Effector memory CD4-positive, alpha-beta T cell (primary cell): ENCODE measurements at places on chromosomes 11 and 22.

DNA sequence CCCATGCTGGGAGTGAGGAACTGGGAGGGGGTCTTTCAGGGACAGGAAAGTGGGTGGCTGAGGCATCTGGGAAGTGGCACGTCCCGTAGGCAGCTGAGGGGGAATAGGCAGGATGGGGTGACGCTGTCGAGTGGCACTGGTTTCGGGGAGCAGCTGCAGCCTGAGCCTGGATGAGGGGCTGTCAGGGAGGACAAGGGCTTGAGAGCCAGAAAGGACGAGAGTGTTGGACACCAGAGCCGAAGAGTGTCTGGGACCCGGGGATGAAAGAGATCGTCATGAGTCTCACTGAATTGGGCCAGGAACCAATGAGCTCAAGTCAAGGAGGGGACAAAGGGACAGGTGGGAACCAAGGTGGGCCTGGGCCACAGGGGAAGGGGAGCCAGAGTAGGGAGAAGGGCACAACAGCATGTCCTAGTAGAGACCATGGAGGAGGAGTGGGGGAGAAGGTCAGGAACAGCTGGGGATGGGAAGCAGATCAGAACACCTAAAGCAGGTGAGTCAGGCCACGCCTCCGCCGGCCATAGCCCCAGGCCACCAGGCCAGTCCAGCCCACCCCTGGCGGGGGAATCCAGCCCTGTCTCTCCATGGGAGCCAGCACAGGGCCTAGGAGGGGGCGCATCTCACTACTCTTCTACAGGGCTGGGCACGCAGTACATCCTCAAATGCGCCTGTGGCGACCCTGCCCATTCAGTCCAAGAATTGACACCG is 4.2 kb downstream of the RAB3IL1 start:
- no peak for DNase-seq

GRCh38 chr22:25749420-25750169 is 7.6 kb downstream of the MYO18B start:
- DNase-seq, result no peak

DNA sequence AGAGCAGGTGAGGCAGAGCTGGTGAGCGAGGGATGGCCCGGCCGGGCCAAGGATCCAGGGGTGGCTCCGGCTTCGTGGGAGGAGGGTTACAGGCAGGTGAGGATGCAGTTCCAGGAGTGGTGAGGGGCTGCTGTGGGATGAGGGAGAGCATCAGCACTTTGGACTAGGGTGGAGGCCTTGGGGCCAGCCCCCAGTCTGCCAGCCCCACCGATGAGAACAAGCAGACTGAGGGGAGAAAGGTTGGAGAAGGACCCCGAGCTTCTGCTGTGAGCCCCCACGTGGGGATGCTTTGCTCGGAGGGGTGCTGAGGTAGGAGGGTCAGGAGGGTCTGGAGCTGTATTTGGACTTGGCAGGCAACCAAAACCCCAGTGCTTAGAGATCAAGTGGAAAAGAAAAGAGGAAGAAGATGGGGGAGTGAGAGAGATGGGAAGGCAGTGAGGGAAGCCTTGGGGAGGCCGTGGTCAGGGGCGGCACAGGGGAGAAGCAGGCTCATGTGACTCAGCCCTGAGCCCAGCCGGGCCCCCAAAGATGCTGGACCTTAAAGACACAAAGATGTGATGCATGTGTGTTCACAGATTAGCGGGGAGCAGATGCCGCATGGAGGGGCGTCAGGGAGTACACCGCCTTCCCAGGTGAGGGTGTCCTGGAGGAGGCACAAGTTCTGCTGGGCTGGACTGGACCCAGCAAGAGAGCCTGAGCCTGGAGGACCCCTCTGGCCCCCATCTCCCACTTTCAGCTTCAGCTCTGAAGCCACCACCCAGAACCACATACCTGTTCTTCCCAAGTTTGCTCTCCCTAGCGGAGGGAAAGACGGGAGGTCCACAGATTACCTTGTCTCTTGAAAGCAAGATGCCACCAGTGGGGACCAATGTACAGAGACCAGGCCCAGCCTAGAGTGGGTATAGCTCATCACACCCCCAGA is 91.3 kb downstream of the CDKN1C start:
- no peak for DNase-seq

DNA sequence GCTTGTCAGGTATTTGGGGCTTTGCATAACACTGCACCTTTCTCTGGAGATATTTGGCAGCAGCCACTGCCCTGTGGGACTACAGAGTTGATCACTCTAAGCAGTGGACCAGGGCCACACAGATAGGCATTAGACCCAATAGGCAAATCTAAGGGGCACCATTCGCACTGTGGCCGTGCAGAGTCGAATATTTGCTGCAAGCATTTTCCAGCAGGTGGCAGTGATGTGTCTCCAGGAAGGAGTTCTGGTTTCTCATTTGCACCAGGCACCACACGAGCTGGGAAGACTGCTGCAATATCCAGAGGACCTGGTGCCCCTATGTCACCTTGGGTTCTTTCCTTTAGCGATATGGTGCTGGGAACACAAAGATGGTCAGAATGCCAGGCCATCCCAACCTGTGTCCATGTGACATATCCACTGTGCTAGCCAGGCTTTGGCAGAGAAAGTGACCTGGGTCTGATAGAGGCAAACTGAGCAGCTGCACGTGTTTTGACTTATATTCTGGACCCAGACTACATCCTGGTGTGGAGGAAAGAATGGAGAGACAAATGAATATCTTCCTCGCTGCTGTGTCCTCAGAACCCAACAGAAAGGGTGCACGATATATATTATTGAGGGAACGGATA is 318.7 kb downstream of the BUD13 start:
- no peak for DNase-seq

DNA sequence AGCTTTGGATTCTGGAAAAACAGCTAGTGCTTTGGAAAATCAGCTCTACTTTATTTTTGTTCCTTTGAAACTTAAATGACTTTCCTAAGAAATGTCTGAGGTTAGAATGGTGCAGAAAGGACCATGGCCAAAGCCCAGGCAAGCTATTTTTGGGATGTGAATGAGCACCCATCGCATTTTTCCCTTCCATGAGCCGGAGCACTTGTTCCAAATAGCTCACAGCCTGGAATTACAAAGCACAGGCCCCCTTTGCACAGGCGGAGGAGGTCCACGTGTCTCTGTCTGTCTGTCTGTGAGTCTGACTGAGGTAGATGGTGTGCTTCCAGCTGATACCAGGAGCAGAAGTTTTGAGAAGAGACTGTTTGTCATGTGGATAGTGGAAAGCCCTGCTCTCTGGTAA is 50.7 kb downstream of the MICAL2 start:
- no peak for DNase-seq

GRCh38 chr11:123404676-123405075 is 25.4 kb upstream of the GRAMD1B start:
- no peak for DNase-seq

GRCh38 chr22:48357196-48357595 is 1470.5 kb downstream of the BRD1 start:
- no peak for DNase-seq
